Vagina (tissue), 2 donors: ENCODE measurements at places on chromosomes 5 and 9.

DNA sequence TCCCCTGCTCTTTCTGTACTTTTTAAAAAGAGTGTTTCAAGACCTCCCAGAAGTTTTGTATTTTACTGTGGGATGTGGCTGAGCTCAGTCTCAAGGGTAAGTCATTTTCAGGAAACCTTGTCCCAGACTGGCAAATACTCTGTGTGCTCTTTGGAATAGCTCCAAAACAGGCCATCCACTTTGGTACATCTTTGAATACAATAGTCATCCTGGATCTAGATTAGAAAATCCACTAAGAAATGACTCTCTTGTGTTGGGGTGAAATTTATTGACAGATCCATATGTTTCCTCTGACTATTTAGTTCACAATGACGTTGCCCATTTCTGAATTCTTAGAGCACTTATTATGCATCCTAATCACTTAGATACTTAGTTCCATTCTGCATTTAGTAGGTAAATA, 95.2 kb downstream of the PLCXD3 start:
- H3K36me3 ChIP-seq = no peaks in the 10 kb centered on the region
- no peaks in the 10 kb centered on the region for H3K4me1 ChIP-seq
- no peak overlapping the region for H3K4me3 ChIP-seq
- DNase-seq = no peak
- no peak overlapping the region for H3K27ac ChIP-seq

GRCh38 chr5:149117970-149118369, 23.3 kb upstream of the ABLIM3 start:
- DNase-seq = no peak
- no peak overlapping the region for H3K4me3 ChIP-seq
- H3K36me3 ChIP-seq = no peaks in the 10 kb centered on the region
- no peaks in the 10 kb centered on the region for H3K4me1 ChIP-seq
- H3K27me3 ChIP-seq = no peaks in the 10 kb centered on the region

DNA sequence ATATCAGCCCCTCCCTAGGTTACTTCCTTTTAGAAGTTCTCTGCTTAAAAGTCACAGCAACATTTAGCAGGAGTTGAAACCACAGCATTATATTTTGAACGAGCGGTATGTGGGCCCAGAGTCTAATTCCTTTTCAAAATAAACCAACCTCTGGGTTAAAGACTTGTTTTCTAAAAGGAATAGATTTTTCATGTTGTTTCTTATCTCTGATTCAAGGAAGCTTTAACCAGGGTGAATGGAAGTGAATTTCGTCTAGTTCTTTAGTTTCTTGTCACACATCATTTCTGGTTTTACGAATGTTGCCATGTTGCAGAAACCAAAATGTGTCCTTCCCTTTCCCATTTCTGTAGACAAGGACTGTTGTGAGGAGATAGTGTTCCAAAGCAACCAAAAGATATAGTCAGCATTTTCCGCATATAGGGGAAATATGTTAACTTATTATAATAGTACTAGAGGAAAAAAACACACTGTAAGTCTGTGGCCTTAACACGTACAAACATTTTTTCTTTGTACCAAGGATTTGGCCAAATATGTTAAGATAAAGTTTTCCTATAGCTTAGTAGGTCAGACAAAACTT, 142.4 kb downstream of the PCSK5 start:
- no peak overlapping the region for H3K27ac ChIP-seq
- H3K4me3 ChIP-seq = no peak overlapping the region
- no peaks in the 10 kb centered on the region for H3K36me3 ChIP-seq
- no peaks in the 10 kb centered on the region for H3K27me3 ChIP-seq
- H3K4me1 ChIP-seq = no peaks in the 10 kb centered on the region
- no peak for DNase-seq

GRCh38 chr5:68339921-68340321, 124.4 kb downstream of the PIK3R1 start:
- H3K4me1 ChIP-seq = peaks cover 32% of the 10 kb centered on the region
- no peaks in the 10 kb centered on the region for H3K27me3 ChIP-seq
- H3K4me3 ChIP-seq = no peak overlapping the region
- H3K36me3 ChIP-seq = no peaks in the 10 kb centered on the region

GRCh38 chr5:16812911-16813310, 123.2 kb downstream of the MYO10 start:
- DNase-seq = no peak
- H3K27me3 ChIP-seq = no peaks in the 10 kb centered on the region
- H3K27ac ChIP-seq = no peak overlapping the region
- H3K36me3 ChIP-seq = no peaks in the 10 kb centered on the region
- H3K4me1 ChIP-seq = no peaks in the 10 kb centered on the region
- no peak overlapping the region for H3K4me3 ChIP-seq

DNA sequence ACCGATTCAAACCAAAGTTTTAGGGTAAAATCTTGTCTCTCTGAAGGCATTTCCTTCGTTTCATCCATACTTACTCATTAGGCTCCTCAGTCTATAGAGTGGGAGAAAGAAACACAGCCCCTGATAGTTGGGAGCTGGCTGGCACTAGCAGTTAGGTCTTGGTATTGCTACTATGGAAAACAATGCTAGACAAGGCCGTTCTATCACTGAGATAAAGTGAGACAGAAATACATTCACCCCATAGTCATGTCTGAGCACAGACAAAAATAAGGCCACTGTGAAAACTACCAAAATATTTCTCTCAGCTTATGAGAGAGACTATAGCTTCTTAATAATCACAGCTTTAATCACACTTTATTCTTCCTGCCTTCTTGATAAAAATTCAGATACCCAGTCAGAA, 28.7 kb upstream of the KCNV2 start:
- no peaks in the 10 kb centered on the region for H3K27me3 ChIP-seq
- no peak overlapping the region for H3K27ac ChIP-seq
- H3K4me3 ChIP-seq = no peak overlapping the region
- no peaks in the 10 kb centered on the region for H3K4me1 ChIP-seq

DNA sequence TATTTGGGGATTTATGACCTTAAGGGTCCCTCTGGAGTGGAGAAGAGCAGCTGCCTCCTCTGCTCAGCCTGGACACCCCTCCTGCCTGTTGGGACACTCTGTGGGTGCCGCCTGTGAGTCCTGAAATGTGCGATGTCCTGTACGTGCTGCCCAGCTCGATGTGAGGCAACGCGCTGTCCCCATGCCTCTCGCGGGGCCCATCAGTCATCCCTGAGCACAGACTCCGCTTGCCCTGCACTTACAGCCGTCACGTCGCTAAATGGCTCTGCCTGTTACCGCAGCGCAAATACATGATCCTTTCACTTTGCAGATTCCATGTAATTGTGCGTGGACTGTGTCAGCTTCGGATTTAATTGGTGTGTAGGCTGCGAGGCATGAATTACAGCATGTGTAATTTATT, 27.1 kb downstream of the IRX4 start:
- no peak for DNase-seq
- peaks cover 8% of the 10 kb centered on the region for H3K4me1 ChIP-seq
- H3K4me3 ChIP-seq = no peak overlapping the region
- H3K36me3 ChIP-seq = no peaks in the 10 kb centered on the region
- H3K27me3 ChIP-seq = no peaks in the 10 kb centered on the region

GRCh38 chr5:166767858-166768257, 1523.6 kb upstream of the WWC1 start:
- no peaks in the 10 kb centered on the region for H3K4me1 ChIP-seq
- no peaks in the 10 kb centered on the region for H3K27me3 ChIP-seq
- no peak overlapping the region for H3K27ac ChIP-seq
- DNase-seq = no peak
- no peaks in the 10 kb centered on the region for H3K36me3 ChIP-seq

- H3K4me1 ChIP-seq = no peaks in the 10 kb centered on the region
- H3K36me3 ChIP-seq = no peaks in the 10 kb centered on the region
Observed at GRCh38 chr5:99187611-99188010, 258.8 kb upstream of the CHD1 start.

- H3K4me3 ChIP-seq = no peak overlapping the region
- no peaks in the 10 kb centered on the region for H3K27me3 ChIP-seq
- no peaks in the 10 kb centered on the region for H3K36me3 ChIP-seq
- H3K4me1 ChIP-seq = no peaks in the 10 kb centered on the region
- DNase-seq = no peak
- H3K27ac ChIP-seq = no peak overlapping the region
Observed at GRCh38 chr9:116796669-116797068, 109.6 kb downstream of the TRIM32 start.

- peaks cover 6% of the 10 kb centered on the region for H3K36me3 ChIP-seq
- DNase-seq = no peak
- H3K27me3 ChIP-seq = no peaks in the 10 kb centered on the region
- no peak overlapping the region for H3K27ac ChIP-seq
Observed at GRCh38 chr9:93026640-93027039, 31.9 kb upstream of the SUSD3 start.
